ENCODE measurements at places on chromosomes 12 and 14.

- no peak for DNase-seq
These were observed 77.8 kb upstream of the MYL2 start for GRCh38 chr12:110998165-110998564.

DNA sequence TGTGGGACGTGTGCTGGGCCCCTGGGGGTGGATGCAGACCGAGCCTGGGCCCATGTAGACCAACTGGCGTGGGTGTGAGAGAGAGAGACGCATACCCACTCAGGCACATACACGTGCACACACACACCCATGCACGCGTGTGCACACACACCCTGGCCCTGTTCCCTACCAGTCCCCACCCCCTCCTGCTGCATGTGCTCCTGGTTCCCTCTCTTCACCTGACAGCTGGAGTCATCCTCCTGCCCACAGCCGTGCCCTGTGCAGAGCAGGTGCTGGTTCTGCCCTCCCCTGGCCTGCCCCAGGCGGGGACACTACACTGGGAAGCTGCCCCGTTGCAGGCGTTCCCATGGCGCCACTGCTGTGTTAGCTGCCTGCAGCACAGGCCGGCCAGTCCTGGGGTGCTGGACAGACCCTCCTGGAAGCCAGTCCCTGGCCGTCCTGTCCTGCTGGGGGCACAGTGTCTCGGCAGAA, 18.5 kb downstream of the PACS2 start:
- no peak for DNase-seq

DNA sequence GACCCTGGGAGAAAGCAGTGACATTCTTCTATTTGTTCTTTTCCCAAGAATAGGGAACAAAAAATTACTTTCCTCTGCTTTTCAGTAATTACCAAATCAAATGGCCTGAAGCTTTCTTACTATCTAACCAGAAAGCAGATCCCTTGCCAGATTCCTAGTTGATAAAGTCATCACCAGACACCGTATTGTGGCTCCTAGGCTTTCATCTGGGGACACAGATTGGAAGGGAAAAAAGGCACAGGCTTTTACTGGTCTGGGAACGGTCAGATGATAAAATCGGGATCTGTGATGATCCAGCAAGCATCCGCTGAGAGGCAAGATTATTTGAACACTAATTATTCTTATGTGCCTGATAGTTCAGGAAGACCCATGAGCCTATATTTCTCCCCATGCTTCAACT, 79.1 kb upstream of the BCL2L14 start:
- DNase-seq: no peak

DNA sequence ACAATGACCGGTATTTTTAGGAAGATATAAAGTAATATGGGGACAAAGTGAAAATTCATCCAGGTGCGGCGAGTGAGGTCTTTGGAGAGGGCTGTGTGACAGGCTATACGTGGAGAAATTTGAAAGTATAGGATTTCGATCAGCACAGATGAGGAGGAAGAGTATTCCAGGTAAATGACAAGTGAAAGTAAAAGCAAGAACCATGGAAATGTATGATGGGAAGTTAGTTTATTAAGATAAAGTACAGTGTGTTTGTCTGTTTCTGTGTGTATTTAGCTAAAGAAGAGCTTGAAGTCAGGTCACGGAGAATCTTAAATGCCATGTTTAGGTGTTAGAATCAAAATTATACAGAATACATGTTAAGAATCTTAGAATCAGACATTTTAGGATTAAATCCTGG, 239.0 kb downstream of the CPNE8 start:
- DNase-seq: no peak

GRCh38 chr14:100533656-100534485, 53.3 kb downstream of the BEGAIN start:
- DNase-seq: peak; percentile 3

GRCh38 chr14:68694516-68695235, 98.2 kb downstream of the ZFP36L1 start:
- no peak for DNase-seq
